ENCODE measurements at places on chromosomes 6 and 20. TPM values are rescaled to one million over a fixed set of nuclear protein-coding genes. Genes with fewer than 3 reads are reported as not detected.

DNA sequence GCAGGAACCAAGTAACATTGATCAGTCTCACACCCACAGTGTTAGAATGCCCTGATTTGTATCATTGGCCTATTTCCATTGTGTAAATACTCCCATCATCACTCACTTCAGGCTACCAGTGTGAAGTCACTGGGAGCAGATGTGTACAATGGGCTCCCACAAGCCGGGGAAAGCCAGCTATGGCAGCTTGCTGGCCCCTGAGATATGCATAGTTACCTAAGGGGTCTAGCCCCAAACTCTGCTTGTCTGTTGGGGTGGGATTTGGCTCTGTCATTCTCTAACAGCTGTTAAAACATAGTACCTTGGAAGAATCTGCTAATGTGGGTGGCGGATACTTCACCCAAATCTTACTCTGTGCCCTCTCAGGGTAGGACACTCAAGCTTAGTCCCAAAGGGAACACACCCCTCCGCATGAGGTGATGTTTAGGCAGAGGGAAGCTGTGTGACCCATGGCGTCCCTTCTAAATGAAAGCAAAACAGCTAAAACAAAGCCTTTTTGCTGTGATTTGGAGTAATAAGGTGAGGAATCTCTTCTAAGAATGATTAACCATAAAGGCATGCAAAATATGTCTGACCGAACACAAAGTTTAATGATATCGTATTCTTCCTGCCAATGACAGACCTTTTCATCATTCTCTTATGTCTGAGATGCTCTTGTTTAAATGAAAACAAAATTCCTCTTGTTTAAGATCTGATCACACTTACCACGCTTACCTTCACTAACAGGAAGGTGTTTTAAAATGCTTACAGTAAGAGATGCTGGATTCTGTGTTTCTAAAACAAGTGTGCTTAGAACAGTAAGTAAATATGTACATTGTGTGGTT lies 45.9 kb upstream of the PXDC1 start:
- DNase-seq: no peak

- no peak for DNase-seq
Measured at GRCh38 chr20:34629342-34629741, 47.5 kb downstream of the PIGU start.

DNA sequence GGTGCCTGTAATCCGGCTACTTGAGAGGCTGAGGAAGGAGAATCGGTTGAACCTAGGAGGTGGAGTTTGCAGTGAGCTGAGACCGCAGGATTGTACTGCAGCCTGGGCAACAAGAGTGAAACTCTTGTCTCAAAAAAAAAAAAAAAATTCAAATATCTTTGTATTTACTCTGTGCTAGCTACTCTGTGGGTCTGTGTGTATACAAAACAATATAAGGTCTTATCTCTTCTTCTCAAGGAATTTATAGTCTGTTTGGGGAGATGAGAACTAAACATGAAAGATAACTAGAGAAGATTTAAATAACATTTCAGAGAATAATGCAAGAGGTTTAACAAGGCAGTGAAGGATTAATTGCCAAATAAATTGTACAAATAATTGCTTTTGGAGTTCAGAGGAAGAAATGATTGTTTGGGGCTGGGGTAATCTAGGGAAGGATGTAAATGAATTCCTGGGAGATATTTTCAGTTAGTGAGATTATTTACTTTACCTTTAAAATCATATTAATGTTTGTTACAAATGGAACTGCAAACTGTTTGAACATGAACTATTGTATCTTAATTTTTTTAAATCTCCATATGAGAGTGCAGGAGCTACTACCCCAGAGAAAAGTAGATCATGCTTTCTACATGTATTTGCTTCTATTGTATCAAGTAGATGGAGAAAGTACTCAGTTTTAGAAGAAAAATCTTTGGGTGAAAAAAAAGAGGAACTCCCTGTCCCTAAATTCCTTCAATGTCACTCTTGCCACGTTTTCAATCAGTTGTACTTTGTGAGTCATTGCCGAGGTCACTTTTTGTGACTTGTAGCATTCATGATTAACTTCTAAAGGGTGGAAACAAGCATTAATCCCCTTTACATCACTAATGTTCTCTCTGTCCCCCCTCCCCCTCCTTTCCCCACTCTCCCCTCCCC lies 39.0 kb downstream of the NCOA3 start:
- DNase-seq: no peak

DNA sequence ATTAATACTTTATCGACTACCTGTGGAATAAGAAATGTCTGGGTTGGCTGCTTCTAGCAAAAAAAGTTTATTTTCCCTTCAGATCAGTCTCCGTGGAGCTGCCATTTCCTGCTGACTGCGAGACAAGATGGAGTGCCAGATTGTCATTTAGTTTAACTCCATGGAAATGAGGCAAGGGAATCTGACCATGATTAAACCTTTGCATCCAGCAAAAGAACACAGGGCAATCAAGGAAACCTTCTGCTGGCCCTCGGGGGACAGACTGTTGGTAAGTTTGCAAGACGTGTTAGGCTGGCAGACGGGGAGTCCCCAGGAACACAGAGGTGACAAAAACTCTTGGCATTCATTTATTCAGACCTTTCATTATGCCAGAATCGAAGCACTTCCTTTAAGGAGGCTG lies 52.2 kb upstream of the SPACA1 start:
- no peak for DNase-seq

GJA10 gene
- total RNA-seq: not detected

GRCh38 chr6:111823831-111824607 lies 49.2 kb downstream of the FYN start:
- no peak for DNase-seq
